ENCODE measurements at places on chromosomes 7 and 10.

DNA sequence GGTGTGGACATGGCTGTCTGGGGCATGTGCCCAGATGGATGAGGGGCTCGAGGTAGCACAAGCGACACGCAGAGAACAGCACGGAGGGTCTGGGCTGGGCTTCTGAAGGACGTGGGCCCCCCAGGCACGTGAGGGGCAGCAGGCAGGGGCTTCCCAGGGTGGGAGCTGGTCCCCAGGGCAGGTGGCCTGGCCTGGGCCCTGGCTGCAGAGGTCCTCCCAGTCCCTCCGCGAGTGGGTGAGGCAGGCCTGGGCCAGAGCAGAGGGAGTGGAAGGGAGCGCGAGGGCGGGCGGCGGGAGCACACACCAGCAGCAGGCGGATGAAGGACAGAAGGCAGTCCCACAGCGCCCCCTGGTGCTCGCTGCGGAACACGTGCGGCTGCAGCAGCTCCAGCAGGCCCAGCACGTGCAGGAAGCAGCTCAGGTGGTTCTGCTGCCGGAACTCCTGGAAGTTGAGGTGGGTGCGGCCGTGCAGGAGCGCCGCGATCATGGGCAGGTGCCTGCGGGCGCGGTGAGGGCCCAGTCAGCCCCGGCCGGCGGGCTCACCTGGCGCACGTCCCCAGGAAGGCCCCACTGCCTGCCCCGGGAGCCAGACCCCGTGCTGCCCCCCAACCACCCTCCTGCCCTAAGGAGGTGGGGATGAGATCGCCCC lies 14.7 kb upstream of the MICALL2 start:
- DNase-seq: peak; percentile 76

- no peak for DNase-seq
Measured at GRCh38 chr7:127899411-127899810, 131.8 kb downstream of the LRRC4 start.

DNA sequence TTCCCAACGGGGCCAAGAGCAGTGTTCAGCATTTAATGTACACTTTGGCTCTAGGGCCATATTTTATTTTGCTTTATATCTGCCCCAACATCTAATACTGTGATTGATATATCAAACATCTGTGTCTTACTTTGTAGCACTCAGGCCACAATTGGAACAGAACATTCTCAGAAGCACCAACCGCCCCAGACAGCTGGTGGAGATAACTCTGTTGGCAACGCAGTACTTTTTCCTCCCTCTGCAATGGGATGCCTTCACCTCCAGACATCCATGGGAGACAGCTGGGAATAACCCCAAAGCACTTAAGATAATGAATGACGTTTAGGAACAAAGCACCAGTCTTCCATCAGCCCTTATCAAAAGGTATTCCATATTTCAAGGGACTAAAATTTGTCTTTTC lies 57.4 kb downstream of the PIP4K2A start:
- no peak for DNase-seq

DNA sequence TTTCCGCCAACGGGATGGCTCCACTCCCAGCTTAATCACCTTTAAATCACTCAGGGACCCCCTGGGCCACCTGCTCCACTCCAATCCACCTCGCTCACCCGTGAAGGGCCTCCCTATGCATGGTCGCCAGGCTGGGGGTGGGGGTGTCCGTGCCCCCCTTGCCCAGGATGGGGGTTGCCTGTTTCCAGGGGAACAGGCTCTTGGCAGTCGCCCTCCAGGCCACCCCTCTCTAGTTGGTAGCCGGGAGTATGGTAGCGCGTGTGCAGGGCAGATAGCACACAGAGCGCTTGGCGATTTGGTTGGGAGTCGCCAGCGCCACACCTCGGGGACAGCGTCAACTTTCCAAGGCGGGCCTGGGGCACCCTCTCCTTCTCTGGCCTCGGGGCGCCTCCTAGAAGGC lies 134.9 kb upstream of the ZNF92 start:
- DNase-seq: no peak

GRCh38 chr7:98399462-98399861 lies 1.4 kb downstream of the BAIAP2L1 start:
- no peak for DNase-seq

DNA sequence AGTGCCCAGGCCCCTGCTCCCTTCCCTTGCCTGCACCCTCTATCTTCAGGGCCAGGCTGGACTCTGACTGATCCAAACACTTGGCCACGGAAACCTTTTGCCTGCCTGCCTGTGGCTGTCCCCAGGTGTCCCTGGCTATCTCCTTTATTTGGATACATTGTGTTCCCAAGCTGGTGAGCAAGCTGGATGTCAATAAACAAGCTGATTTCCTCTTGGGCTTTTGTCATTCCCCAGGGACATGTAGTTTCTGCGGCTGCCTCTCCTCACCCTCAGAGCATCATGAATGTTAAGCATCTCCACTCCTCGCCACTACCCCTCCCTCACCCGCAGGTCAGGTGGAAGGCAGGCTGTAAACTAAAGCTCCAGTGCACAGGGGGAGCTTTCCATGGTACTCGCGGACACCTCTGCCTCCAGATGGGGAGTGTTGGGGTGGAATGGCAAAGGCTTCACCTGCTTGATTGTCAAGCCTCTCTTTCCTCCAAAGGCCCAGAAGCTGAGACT lies 6.9 kb downstream of the GHRHR start:
- DNase-seq: no peak

Data from RPMI7951 (cell line).